ENCODE measurements at places on chromosomes 5 and 9. TPM values are rescaled to one million over a fixed set of nuclear protein-coding genes. Genes with fewer than 3 reads are reported as not detected.

The LAMC3 gene
- total RNA-seq, result 0.39 TPM

- no peak overlapping the region for H3K4me3 ChIP-seq
- no peak for DNase-seq
- no peaks in the 10 kb centered on the region for H3K4me1 ChIP-seq
- H3K36me3 ChIP-seq, result no peaks in the 10 kb centered on the region
- H3K27ac ChIP-seq, result no peak overlapping the region
Measured at GRCh38 chr5:58446024-58446423, 13.9 kb downstream of the PLK2 start.

GRCh38 chr9:121780177-121781040 is 129.0 kb downstream of the DAB2IP start:
- no peaks in the 10 kb centered on the region for H3K4me1 ChIP-seq
- H3K27me3 ChIP-seq, result no peaks in the 10 kb centered on the region
- H3K27ac ChIP-seq, result no peak overlapping the region
- no peaks in the 10 kb centered on the region for H3K36me3 ChIP-seq

- no peaks in the 10 kb centered on the region for H3K4me1 ChIP-seq
- H3K27me3 ChIP-seq, result no peaks in the 10 kb centered on the region
- H3K4me3 ChIP-seq, result no peak overlapping the region
- H3K36me3 ChIP-seq, result no peaks in the 10 kb centered on the region
- H3K27ac ChIP-seq, result no peak overlapping the region
- no peak for DNase-seq
Measured at GRCh38 chr5:163815240-163815791, 309.9 kb downstream of the MAT2B start.

All from aorta (tissue), 5 donors.